Activated CD8-positive, alpha-beta memory T cell treated with anti-CD3 and anti-CD28 coated beads for 48 hours (primary cell): ENCODE measurements at places on chromosomes 4 and X.

DNA sequence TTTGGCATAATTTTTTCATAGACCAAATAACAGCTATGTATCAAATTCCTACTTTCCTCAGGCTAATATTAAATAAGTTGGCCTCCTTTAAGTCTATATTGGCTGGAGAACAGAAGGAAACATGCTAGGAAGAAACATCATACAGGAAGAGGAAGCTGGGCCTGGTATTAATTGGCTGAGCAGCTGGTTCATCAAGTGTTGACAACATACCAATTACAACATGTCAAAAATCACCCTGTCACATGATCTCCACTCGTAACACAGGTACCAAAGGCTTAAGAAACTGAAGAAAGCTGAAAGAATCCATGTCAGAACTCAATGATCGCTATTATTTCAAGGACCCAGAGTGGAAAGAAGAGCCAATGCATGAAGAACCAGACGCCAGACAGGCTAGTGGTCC lies 10.5 kb downstream of the WDFY3 start:
- no peak for DNase-seq

GRCh38 chr4:6258741-6259140 lies 10.9 kb upstream of the WFS1 start:
- DNase-seq: no peak

- DNase-seq: no peak
Measured at GRCh38 chrX:24020306-24020876, 6.6 kb downstream of the KLHL15 start.

GRCh38 chr4:137065311-137065710 lies 467.0 kb downstream of the PCDH18 start:
- DNase-seq: no peak

- no peak for DNase-seq
Measured at GRCh38 chr4:40984051-40984450, 230.3 kb downstream of the APBB2 start.

DNA sequence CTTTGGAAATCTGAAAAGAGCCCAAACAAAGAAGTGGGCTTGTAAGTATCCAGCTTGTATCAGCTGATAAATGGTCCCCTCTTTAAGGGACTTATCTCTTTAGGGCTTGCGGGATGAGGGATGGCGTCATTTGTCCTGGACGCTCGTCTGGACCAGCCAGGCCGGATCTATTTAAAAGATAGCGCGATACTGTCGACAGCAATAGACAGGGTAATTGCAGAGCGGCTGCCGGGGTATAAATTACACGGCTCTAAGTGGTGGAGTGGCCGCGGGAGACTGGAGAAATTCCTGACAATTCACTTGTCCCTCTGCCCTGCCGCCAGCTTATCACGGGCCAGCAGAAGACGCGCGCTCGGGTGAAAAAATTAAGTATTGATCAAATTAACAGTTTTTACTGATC lies 90.7 kb downstream of the FAM53A start:
- DNase-seq: no peak
